ENCODE measurements at places on chromosomes 16 and 17. TPM values are rescaled to one million over a fixed set of nuclear protein-coding genes. Genes with fewer than 3 reads are reported as not detected.

- no peak overlapping the region for H3K27ac ChIP-seq
- no peaks in the 10 kb centered on the region for H3K36me3 ChIP-seq
- H3K4me3 ChIP-seq = no peak overlapping the region
- H3K27me3 ChIP-seq = no peaks in the 10 kb centered on the region
- DNase-seq = no peak
Measured at GRCh38 chr16:33877-34647, 19.3 kb downstream of the POLR3K start.

GRCh38 chr16:19186408-19186807 is 18.4 kb downstream of the SYT17 start:
- DNase-seq = no peak
- H3K36me3 ChIP-seq = no peaks in the 10 kb centered on the region
- no peak overlapping the region for H3K4me3 ChIP-seq

DNA sequence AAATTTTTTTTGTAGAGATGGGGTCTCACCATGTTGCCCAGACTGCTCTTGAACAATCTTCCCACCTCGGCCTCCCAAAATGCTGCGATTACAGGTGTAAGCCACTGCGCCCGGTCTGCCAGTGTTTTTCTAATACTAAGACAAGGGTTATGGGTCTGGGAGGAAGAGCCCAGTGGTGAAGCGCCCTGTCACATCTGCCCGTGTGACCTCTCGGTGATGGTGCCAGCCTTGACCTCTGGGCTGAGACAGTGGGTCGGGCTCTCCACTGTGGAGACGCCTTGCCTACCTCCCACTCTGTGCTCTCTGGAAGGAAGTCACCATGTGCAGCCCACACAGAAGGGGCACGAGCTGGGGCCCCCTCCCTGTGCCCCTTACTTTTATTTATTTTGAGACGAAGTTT is 5.1 kb upstream of the BAIAP2 start:
- H3K27ac ChIP-seq = no peak overlapping the region
- H3K27me3 ChIP-seq = no peaks in the 10 kb centered on the region
- H3K4me1 ChIP-seq = peaks cover 39% of the 10 kb centered on the region
- no peak for DNase-seq
- H3K4me3 ChIP-seq = no peak overlapping the region

DNA sequence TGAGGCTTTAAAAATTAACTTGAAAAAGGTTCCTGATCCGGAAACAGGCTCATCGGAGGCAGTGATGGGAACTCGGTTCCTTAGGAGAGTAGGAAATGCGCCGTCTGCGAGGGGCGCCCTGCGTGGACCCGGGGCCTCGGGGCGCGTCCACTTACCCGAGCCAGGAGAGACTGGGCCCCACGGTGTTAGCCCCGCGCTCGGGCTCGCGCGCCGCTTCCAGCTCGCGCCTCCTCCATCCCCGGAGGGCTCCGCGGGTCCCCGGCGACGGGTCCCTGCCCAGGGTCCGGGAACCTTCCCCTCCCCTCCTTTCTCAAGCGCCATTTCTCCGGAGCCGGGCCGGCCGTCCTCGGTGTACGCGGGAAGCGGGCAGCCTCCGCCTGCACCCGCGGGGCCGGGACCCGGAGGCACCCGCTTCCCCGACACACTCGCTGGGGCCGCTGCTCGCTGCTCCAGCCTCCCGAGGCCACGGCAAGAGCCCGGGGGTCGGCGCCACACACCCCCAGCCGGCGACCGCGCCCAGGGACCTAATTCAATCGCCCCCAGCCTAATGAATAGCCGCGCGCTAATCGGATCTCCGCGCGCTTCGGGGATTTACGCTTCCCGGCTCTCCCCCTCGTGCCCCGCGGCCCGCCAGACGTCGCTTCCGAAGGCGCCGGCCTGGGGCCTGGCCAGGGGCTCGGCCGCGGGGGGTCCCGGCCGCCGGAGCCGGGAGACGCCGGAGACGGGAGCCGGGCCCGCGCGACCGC is 2.2 kb upstream of the BAHCC1 start:
- H3K4me1 ChIP-seq = peaks cover 7% of the 10 kb centered on the region
- H3K27ac ChIP-seq = peak overlapping the region; percentile 88
- DNase-seq = peak; percentile 70
- no peaks in the 10 kb centered on the region for H3K36me3 ChIP-seq

The TMEM238L gene
- total RNA-seq = 0.47 TPM

- no peaks in the 10 kb centered on the region for H3K27me3 ChIP-seq
- no peak for DNase-seq
- H3K36me3 ChIP-seq = no peaks in the 10 kb centered on the region
- peaks cover 2% of the 10 kb centered on the region for H3K4me1 ChIP-seq
Measured at GRCh38 chr17:74917430-74917829, 5.6 kb downstream of the USH1G start.

- no peaks in the 10 kb centered on the region for H3K27me3 ChIP-seq
- H3K4me1 ChIP-seq = no peaks in the 10 kb centered on the region
- no peak overlapping the region for H3K4me3 ChIP-seq
- H3K27ac ChIP-seq = no peak overlapping the region
Measured at GRCh38 chr16:66435896-66436295, 8.8 kb downstream of the BEAN1 start.

DNA sequence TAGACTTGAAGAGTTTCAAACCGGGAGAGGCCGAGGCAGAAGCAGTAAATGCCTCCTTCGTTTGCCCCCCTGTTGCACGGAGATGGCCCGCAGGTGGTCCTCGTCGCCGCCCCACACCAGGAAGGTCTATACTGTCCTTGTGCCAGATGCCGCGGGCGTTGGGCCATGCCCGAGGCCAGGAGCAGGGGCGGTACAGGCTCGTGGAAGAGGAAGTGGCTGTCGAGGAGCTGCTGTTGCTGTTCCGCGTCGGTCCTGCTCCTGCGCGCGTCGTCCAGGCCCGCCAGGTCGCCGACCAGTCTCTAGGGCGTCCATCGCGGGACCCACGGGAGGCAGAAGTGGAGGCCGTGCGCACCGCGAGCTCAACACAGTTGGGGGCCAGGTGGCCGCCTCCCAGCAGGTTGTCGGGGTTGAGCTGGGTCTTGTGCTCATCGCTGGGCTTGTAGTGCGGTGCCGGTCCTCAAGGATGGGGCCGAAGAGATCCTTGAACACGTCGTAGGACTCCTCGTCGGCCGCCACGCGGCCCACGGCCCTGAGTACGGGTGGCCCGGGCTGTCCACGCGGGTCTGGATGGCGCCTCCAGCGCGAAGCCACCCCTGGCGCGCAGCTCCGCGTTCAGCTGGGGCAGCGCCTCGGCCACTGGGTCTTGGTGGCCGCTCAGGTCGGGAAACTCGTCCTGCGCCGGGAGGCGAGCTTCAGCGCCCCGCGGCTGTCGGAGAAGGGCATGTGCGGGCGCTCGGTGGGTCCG is 13.1 kb upstream of the C16orf87 start:
- H3K4me1 ChIP-seq = no peaks in the 10 kb centered on the region
- no peak overlapping the region for H3K4me3 ChIP-seq
- H3K36me3 ChIP-seq = no peaks in the 10 kb centered on the region
- H3K27ac ChIP-seq = no peak overlapping the region

DNA sequence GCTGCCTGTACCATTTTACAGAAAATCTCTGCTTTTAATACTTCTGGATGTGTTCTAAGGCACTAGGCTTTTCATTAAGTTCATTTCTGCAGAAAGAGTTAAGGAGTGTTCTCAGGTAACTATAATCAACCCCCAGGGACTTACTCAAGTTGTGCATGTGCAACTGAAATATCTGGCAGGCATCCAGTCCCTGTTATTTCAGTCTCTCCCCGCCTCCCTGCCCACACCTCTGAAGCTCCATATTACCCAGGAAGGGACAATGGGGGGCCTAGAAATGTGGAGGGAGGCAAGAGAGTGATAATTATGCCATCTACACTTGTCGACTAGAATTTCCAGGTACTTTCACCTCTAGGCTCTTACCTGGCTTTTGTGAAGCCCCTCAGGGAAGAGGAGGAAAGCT is 432.2 kb downstream of the MAF start:
- H3K36me3 ChIP-seq = no peaks in the 10 kb centered on the region
- H3K4me1 ChIP-seq = peaks cover 8% of the 10 kb centered on the region
- H3K4me3 ChIP-seq = no peak overlapping the region
- H3K27ac ChIP-seq = no peak overlapping the region
- no peak for DNase-seq

The GP1BA gene
- total RNA-seq = not detected

GRCh38 chr17:42104264-42104663 is 6.0 kb upstream of the ZNF385C start:
- no peak for DNase-seq
- no peaks in the 10 kb centered on the region for H3K27me3 ChIP-seq
- no peak overlapping the region for H3K27ac ChIP-seq
- H3K36me3 ChIP-seq = peaks cover 3% of the 10 kb centered on the region

The TBX4 gene
- not detected for total RNA-seq

GRCh38 chr17:45132572-45133463 is 503 bp upstream of the PLCD3 start:
- peak overlapping the region; percentile 49 for H3K4me3 ChIP-seq
- peaks cover 22% of the 10 kb centered on the region for H3K4me1 ChIP-seq
- peak; percentile 96 for DNase-seq
- H3K27ac ChIP-seq = peak overlapping the region; percentile 98
- no peaks in the 10 kb centered on the region for H3K27me3 ChIP-seq

The FBXL16 gene
- 44.9 TPM for total RNA-seq

The CD300E gene
- total RNA-seq = 2.5 TPM

- no peaks in the 10 kb centered on the region for H3K27me3 ChIP-seq
- H3K4me1 ChIP-seq = peaks cover 2% of the 10 kb centered on the region
- H3K27ac ChIP-seq = no peak overlapping the region
- no peak for DNase-seq
Measured at GRCh38 chr17:78154903-78155811, 9.0 kb downstream of the C17orf99 start.

The CDH16 gene
- 1,188 TPM for total RNA-seq

The MMP2 gene
- 101 TPM for total RNA-seq

The NUDT7 gene
- 7.6 TPM for total RNA-seq

DNA sequence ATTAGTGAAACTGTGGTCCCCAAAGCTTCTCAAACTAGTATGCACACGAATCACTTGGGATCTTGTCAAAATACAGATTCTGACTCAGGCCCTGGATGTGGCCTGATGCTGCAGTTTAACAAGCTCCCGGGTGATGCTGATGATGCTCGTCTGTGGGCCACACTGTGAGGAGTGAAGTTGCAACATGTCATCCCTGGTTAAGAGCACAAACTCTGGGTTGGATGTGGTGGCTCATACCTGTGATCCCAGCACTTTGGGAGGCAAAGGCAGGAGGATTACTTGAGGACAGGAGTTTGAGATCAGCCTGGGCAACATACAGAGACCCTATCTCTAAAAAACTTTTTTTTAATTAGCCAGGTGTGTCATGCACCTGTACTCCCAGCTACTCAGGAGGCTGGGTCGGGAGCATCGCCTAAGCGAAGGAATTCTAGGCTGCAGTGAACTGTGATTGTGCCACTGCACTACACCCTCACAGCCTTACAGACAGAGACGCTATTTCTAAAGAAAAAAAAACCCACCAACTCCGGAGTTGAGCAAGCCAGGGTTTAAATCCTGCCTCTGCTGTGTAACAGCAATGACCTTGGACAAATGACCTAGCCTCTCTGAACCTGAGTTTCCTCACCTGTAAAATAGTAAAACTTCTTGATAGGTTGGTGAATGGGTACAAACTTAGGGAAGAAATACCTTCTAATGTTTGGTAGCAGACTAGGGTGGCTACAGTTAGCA is 24.4 kb upstream of the ABAT start:
- no peak overlapping the region for H3K27ac ChIP-seq
- no peaks in the 10 kb centered on the region for H3K4me1 ChIP-seq
- no peak for DNase-seq
- H3K4me3 ChIP-seq = no peak overlapping the region

DNA sequence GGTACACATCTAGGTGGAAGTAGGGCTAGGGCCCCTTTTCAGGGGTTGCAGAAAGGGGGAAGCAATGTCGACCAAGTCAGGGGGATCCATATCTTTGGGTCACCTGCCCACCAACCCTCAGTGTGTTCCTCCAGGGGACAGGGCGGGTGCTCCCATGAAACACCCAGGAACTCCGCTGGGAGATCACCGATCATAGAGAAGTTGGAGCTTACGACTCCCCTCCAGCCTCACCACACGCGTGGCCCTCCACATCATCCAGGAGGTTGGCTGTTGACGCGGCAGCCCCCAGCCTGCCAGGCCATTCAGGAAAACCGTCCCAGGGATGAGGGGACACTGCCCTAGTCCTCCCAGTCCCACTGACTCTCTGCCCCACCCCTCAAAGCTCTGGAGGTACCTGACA is 17.3 kb upstream of the MRPS23 start:
- H3K4me1 ChIP-seq = no peaks in the 10 kb centered on the region
- no peak overlapping the region for H3K27ac ChIP-seq

DNA sequence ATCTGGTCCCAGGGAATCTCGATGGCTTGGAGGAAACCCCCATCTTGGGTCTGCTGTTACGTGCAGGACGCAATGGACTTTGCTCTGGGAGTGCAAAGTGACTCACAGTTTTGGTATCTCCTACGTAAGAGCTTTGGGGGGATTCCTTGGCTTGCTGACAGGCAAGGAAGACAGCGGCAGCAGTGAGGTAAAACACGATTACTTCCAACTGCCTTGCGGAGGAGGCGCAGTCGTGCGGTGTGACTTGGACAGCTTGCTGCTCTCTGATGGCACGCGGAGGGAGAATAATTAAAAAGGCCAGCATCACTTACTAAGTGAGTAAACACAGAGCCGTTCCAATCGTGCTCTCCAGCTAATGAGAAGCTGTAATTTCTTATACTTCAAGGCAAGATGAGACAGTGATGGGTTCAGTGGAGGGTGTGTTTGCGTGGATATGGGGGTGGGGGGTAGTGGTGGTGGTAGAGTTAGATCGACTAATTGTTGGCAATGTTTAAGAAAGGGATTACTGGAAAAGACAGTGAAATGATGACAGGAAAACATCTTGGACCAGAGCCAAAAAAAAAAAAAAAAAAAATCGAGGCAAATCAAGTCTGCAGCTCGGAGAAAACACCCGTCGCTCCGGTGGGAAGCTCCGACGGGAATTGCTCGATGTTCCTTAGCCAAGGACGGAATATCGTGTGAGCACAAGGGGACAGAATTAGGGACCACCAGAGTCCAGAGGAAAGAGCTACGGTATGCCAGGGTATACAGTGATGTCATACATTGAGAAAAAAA is 184.8 kb upstream of the ZFHX3 start:
- H3K36me3 ChIP-seq = no peaks in the 10 kb centered on the region
- no peaks in the 10 kb centered on the region for H3K4me1 ChIP-seq
- DNase-seq = peak; percentile 42
- H3K4me3 ChIP-seq = peak overlapping the region; percentile 9

The HP gene
- total RNA-seq = 41.4 TPM

DNA sequence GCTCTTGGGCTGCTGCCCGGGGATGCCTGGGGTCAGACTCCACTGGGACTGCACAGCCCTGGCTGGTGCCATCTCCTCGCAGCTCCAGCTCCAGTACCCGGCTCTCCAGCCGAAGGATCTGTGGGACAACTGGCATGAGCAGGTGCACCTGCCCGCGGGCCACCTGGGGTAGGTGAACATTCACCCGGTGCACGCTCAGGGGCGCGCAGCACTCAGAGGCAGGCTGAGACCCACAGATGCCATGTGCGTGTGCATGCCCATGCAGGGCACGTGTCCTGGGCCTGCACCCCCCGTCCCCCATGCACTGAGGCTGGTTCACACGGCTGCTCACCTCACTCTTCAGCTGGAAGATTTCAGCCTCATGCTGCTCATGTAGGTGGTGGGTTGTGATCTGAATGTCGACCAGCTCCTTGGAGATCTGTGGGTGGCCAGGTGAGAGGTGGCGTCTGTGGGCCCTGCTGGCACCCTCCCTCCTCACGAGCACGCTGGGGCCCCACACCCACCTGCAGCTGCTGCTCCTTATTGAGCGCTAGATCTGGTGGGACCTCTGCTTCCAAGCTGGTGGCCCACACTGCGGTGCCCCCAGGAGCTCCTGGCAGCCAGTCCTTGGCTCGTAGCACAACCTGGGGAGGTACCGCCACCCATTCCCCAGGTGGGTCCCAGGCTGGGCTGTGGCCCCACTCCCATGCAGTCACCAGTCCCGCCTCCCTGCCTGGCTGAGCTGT is 618 bp downstream of the CCDC78 start:
- no peaks in the 10 kb centered on the region for H3K27me3 ChIP-seq
- H3K27ac ChIP-seq = no peak overlapping the region
- H3K4me1 ChIP-seq = no peaks in the 10 kb centered on the region
- no peak overlapping the region for H3K4me3 ChIP-seq

Data from kidney (tissue), 22 donors.